Fibroblast of mammary gland (primary cell): ENCODE measurements at places on chromosomes 5 and 9.
A peak's percentile ranks its signal among the peaks of the same experiment; 100 is the strongest.

GRCh38 chr5:79235261-79235633 lies 684 bp upstream of the JMY start:
- peak; percentile 55 for DNase-seq

GRCh38 chr5:128539038-128539429 lies 989 bp upstream of the FBN2 start:
- DNase-seq = peak; percentile 19

DNA sequence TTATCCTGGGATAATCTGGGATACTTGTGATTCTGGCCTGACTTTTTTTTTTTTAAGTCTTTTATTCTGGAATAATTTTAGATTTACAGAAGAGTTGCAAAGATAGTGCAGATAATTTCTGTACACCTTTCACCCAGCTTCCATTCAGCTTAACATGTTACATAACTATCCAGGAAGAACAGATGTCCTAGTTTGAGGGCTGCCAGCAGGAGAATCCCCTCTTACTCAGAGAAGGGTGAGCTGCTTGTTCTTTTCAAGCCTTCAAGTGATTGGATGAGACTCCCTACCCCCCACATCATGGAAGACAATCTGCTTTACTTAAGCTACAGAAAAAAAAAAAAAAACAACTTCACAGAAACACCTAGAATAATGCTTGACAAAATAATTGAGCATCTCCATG lies 254.2 kb downstream of the TRIM32 start:
- no peak for DNase-seq

DNA sequence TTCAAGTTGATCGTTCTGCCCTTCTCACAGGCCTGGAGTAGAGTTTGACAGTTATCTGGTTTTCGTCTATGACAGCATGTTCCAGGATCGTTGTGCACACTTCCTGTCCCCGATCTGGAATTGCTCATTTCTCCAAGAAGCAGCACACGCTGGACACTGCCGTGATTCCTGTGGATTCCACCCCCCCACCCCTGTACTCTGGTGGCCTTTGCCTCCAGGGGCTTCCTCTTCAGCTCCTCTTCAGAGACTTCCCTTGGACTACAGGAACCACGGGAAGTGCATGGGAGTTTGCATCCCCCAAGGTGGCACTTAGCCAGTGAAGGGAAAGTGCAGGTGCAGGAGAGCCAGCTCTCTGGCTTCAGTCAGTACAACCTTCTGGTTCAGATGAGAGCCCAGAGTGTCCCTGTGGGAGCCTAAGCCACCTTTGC lies 160.7 kb downstream of the CACNA1B start:
- DNase-seq = no peak

DNA sequence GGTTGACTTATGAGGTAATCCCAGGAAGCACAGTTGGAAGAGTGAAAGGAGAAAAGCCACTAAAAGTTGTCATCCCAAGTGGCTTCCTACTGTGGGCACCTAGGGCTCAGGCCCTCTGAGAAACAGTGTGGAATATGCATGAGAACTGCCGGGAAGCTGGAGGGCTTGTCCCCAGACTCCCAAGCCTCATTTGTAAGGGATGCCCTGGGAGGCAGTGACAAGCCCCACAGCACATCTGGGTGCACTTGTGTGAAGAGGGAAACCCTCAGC lies 64.5 kb downstream of the SFXN1 start:
- DNase-seq = no peak

- peak; percentile 82 for DNase-seq
These were observed 25.2 kb downstream of the TMEM252 start for GRCh38 chr9:68515326-68516017.

DNA sequence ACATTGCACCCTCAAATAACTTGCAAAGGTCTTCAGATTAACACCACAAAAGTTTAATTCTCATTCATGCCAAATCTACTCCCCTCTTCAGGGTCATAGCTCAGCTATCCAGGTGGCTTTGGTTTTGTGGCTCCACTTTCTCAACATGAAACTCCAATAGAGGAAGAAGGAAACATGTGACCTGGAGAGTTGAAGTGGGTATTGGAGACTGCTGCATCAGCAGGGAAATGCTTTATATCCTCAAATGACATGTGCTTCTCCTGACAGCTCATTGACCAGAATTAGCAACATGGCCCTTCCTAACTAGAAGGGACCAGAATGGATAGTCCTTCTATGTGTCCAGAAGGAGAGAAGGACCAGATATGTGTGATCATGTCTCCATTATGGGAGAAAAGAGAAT lies 73.6 kb downstream of the TLR4 start:
- no peak for DNase-seq

- no peak for DNase-seq
These were observed 136.4 kb downstream of the KDM4C start for GRCh38 chr9:6894135-6894534.

- DNase-seq = no peak
These were observed 977 bp upstream of the PAM start for GRCh38 chr5:102753889-102754766.

- peak; percentile 77 for DNase-seq
These were observed 4.4 kb upstream of the OR2S2 start for GRCh38 chr9:35962126-35962906.

GRCh38 chr9:35774907-35775635 lies 16.3 kb upstream of the NPR2 start:
- DNase-seq = no peak

GRCh38 chr5:54514841-54515432 lies 2.6 kb upstream of the SNX18 start:
- DNase-seq = peak; percentile 80

GRCh38 chr5:107655831-107656230 lies 14.9 kb downstream of the EFNA5 start:
- DNase-seq = no peak

GRCh38 chr5:79844571-79844970 lies 146.5 kb downstream of the MTX3 start:
- DNase-seq = no peak

DNA sequence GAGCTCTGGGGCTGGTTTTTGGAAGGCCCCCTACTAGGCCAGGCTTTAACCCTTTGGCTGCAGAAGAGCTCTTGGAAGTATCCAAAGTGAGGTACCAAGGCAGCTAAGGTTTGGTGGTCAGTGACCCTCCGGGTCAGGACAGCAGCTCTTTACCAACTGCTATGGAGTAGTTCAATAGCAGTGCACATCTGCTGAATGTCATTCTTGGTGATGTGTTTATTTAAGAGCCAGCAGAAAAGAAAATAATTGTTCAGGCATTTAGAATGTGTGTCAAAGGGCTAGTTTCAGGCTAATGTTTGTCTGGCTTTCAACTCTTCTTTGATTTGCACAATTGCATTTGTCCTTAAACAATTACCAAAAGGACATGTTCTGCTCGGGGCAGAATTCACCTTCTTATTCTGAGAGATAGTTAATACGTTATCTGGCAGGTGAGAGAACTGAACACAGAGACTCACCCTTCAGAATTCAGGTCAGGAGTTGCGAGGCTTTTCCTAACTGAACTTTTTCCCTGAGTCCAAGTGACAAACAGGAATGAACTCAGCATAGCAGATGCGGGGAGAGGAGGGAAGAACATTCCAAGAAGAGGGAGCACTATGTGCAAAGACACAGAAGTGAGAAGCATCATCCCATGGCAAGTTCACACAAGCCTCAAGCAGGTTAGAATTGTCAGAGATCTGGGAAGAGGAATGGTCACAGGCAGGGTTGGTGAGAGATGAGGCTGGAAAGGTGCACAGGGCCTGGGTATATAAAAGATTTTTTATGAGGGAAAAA lies 556.7 kb upstream of the TLE4 start:
- DNase-seq = no peak

DNA sequence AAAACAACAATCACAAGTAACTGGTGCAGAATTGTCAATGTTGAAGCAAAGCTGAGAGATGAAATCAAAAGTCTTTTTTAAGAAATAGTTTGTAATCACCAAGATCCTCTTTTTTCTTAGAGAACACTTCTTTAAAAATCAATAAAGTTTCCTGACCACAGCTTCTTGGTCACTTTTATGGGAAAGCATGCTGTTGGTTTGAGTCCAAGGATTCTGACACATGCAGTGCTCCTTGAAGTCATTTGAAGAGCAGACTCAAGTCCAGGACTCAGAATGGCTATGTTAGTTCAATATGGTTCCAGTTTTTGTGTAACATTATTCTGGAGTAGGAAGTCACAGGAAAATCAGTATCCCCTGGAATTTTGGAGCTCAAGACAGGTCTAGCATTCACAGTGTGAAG lies 480.6 kb downstream of the NR2F1-AS1 start:
- peak; percentile 85 for DNase-seq

- DNase-seq = peak; percentile 8
These were observed 24.8 kb downstream of the STX17 start for GRCh38 chr9:99931155-99931840.
